ENCODE measurements at places on chromosomes 3 and 15.

- DNase-seq: no peak
These were observed 219.1 kb upstream of the FEZF2 start for GRCh38 chr3:62592408-62592807.

GRCh38 chr3:13367728-13368127 lies 52.4 kb downstream of the NUP210 start:
- DNase-seq: no peak

- no peak for DNase-seq
These were observed 312.9 kb downstream of the RORA start for GRCh38 chr15:60916032-60916678.

DNA sequence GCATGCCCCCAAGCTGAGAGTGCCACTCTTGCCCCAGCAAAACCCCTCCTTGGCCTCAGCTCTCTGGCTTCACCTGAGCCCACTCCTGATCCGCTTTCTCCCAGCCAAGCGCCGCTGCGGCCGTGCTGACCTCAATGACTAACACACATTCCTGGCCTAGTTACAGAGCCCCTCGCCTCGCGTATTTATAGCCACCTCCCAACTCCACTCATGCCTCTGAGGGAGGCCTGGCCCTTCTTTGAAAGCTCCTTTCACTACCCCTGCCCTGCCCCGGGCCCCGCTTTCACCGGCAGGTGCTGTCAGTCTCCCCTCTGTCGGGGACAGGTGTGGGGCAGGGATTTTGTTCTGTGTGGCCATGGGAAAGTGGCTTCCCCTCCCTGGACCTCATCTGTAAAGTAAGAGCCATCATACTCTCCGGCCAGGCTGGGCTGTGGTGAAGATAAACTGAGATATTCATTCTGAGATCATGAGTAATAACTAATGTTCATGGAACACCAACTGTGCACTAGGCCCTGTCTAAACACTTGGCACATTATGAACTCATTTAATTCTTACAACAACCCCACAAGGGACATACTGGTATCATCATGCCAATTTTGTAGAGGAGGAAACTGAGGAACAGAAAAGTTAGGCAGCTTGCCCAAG lies 13.2 kb upstream of the ATP2B2 start:
- peak; percentile 56 for DNase-seq

DNA sequence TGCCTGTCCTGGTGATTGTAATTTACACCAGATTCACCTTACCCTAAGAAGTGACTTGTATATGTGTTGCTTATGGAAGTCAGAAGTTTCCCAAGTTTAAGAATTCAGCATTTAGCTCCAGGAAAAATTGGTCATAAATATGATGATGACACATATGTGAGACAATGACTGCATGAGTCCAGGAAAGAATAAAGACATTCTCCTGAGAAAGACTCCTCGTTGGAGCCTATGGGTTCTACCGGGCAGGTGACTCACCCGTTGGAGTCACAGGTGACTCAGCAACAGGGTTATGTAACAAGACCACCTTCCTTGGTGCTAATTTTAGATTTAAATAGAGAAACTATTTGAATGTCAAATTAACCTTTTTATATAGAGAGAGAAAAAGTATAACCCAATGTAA lies 662.4 kb downstream of the FHIT start:
- no peak for DNase-seq

DNA sequence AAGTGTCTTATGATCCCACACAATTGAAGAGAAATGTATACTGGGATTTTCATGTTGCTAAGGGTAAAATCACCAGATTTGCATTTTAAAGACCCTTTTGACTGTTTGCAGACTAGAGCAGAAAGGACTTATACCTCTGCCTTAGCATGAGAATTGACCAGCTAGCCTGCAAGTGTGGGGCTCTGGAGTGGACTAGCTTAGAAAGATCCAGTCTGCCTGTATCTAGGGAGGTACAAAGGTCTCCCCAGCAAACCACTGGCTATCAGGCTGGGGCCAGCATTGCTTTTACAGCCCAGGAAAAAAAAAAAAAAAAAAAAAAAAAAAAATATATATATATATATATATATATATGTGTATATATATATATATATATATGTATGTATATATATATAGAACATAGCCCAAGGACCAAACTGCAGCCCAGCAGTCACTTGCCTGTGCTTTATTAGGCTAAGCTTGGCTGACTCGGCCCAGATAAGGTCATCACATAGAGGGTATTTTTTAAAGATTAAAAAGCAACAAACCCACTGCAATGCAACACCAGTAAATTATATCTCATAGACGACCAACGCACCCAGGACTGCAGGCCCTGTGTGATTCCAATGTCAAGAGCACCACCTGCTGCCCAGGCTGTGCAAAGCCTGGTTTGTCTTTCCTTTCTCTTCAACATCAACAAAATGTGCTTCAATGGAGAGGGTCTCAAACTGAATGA lies 63.7 kb downstream of the DCLK3 start:
- DNase-seq: peak; percentile 57

DNA sequence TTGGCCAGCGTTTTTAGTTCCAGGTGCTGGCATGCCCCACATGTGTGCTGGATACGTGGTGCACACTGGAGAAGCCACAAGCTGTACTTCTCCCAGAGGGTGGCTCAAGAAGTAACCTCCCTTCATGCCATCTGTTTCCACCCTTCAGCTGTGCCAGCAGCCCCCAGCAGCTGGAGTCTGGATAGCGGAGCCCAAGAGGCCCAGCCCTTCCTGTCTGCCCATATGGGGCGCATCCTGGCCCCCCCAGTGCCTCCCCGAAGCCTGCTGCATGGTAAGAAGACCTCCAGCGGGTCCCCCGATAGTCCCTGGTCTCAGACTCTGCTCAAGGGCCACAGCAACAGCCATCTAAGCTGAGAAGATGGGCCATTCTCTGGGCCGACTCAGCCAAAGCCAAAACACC lies 5.8 kb upstream of the MANF start:
- no peak for DNase-seq

DNA sequence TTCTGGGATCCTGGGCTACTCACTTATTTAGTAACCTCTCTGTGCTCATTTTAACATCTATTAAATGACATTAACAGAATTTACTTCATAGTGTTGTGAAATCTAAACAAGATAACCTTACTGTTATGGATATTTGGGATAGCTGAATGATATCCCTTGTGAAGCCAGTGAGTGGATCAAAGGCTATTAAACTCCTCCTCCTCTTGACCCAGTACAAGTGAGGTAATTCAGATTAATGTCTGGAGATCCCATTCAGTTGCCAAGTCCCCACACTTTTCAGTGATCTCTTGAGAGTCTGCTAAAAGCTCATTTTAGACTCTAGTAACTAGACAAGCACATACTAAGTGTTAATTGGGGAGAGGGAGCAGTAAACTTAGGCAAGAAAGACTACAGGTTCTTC lies 2.5 kb upstream of the ANKRD28 start:
- DNase-seq: no peak

GRCh38 chr3:73471986-73472787 lies 152.6 kb downstream of the PDZRN3 start:
- DNase-seq: no peak

DNA sequence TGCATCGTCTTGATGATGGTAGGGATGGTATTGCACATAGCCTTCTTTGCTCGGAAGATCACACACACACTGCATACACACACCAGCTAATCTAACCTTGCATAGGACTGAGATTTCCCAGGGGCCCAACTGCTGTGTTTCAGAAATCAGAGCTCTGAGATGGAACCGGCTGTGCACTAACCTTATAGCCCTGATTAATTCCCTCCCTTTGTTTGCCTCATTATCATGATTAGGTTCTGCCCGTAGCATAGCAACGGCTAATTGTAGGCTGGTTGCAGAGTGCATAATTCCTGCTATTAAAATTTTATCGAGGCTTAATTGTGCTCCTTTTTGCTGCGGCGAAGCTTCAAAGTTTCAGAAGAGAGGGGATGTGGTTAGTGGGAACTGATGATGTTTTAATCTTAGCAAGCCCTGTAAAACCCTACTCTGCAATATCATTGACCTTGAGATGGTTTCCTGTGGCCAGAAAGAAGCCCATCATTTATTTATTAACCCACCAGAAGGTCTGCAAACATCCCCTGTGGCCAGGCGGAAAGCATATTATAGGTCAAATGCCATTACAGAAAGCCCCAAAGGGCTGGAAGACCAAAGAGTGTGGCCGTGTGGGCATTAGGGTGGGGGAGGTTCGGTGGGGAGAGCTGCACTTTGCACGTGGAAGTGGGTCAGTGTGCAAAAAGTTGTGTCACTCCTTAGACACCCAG lies 56.2 kb upstream of the GLCE start:
- no peak for DNase-seq

DNA sequence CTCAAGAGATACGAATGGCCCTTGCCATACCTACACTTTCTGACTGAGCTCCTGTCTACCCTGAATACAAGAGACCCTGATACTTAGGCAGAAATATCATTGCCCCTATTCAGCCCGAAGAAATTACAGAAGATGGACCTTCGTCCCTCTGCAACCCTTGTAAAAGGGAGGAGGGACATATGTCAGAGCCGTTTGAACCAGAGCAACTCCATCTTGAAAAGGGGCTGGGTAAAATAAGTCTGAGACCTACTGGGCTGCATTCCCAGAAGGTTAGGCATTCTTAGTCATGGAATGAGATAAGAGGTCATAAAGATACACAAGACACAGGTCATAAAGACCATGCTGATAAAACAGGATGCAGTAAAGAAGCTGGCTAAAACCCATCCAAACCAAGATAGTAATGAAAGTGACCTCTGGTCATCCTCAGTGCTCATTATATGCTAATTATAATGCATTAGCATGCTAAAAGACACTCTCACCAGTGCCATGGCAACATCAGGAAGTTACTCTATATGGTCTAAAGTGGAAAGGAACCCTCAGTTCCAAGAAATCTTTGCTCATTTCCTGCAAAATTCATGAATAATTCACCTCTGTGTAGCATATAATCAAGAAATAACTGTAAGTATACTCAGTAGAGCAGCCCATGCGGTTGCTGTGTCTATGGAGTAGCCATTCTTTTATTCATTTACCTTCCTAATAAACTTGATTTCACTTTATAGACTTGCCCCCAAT lies 49.7 kb upstream of the GPD1L start:
- DNase-seq: no peak

DNA sequence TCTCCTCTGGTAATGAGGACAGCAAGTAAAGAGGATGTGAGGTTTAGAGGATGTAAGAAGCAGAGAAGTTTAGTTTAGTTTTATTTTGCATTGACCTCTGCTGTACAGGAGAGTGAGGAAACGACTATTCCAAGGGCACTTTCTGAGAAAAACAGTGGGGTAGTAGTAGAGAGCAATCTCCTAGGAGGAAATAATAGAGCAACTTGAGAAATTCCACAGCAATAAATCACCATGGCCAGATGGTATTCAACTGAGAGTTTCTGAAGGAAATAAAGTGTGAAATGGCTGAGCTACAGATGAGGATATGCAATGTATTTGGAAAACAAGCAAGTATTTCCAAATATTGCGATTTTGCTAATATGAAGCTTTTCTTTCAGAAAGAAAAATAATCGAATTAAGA lies 118.9 kb downstream of the DPH6 start:
- DNase-seq: no peak

GRCh38 chr3:136937851-136938250 lies 19.9 kb upstream of the IL20RB start:
- DNase-seq: no peak
